Mammary epithelial cell (primary cell): ENCODE measurements at places on chromosomes 6 and 20.

DNA sequence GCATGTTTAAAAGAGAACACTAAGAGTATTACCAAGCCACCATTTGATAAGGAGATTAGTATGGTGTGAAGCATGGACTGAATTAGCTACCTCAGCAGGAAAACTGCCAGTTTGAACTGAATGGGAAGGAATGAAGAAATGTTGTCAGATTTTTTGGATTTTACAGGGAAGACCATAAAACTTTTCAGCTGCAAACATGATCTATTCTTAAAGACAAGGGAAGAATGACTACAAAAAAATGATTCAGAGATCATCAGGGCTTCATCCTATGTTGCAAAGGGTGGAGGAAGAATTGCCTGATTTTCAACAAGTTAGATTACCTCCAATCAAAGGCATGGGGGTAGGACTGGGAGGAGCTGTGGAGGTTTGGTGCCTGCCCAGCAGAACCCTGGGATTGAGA lies 49.3 kb upstream of the MTRF1L start:
- DNase-seq, result no peak

- DNase-seq, result peak; percentile 79
Measured at GRCh38 chr20:4064144-4064909, 49.0 kb upstream of the RNF24 start.

DNA sequence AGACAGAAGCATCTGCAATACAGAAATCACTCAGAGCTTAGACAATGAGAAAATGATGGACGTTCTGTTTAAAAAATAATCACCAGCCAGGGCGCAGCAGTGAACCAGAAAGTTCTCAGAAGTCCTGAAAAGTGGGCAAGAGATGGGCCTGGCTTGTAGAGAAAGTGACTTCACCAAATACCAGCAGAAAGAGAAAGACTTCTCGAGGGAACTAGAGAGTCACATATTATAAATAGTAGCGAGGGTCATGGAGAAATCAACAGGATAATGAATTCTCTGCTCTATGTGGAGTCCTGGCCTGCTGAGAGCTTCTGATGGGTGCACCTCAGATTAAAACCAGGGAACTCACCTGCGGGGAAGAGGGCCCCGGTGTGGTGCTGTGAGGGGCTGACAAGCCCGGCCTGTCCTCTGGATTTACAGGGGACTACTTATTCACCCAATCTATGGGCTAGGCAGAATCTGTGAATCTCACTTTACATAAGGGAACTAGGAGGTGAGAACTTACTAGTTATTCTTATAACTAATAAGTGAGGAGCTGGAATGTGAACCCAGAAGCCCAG lies 5.6 kb upstream of the RAMACL start:
- DNase-seq, result no peak

DNA sequence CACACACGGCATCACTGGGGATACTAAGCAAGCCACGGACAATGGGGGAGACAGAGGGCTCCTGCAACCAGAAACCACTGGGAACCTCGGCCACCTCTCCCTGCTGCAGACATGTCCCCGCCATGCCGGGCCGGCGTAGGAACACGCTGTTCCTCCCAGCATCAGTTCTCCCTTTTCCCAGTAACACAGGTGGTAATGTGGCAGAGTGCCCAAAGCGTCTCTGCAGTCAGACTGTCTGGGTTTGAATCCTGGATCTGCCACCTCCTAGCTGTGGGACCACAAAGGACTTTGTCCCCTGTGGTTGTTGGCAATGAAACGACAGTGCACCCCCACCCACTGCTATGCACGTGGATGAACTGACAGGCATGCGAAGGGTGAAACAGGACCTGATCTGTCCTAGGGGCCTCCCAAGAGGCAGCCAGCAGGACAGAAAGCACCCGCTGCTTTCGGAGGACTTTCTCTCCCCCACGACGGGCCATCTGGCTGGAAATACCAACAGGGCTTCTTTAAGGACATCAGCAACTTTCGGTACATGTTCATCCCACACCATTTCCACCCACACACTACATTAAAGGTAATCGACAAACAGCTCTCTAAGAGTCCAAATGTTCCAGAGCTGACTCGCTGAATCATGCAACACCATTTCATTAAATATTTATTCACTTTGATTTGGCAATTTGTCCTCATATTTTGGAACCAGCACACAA lies 74.1 kb downstream of the SULF2 start:
- no peak for DNase-seq

DNA sequence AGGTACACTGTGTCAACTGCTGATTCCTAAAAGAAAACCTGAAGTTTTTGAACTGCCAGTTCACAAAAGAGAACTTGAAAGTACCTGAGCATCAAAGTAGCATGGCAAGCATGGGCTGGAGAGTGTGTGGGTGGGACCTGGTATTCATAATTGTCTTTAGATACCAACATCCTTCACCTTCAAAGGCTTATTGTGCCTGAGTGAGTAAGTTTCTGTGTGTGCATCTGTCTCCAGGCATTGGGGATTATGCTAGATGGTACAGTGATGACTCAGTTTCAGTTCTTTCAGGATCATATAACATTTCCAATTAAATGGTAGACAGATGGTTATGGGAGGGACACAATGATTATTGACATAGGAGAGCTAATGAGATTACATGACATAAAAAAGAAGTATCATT lies 238.5 kb downstream of the ZFAND3 start:
- peak; percentile 96 for DNase-seq

- no peak for DNase-seq
Measured at GRCh38 chr6:6656287-6656686, 67.8 kb downstream of the LY86 start.

DNA sequence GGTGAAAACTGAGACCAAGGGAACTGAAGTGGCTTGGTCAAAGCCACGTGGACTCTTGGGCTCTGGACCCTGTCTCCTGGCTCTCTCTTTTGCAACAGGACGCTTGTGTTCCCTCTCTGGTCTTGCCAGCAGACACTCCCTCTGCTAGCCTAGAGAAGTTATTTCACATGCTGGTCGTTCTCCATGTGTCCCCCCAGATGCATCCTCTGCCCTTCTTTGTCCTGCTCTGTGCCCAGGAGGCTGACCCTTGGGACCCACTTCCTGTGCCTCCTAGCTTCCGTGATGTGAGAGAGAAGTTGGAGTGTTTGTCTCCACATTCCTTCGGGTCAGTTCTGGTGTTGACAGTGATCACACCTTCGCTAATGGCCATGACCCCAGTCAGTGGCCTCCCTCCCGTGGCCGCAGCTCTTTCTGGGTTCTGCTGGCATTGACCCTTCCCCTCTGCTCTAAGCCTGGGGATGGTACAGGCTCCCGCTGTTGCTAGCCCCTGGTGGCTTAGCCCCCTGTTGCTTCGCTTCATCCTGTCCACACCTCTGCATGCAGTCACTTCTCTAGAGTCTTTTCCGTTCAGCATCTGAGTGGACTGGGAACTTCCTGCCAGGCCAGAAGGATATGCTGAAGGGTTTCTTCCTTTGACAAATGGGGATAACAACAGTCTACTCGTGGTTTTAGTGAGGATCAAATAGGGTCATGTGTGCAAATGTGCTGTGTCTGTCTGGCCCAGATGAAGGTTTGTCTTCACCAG lies 70.1 kb upstream of the BMP2 start:
- no peak for DNase-seq

DNA sequence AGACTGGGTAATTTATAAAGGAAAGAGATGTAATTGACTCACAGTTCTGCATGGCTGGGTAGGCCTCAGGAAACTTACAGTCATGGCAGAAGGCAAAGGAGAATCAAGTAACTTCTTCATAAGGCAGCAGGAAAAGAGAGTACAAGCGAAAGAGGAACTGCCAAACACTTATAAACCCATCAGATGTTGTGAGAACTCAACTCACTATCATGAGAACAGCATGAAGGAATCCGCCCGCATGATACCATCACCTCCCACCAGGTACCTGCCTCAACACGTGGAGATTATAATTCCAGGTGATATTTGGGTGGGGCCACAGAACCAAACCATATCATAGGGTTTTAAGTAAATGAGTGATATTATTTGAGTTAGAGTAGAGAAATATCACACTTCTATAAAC lies 189.3 kb downstream of the TSHZ2 start:
- DNase-seq, result peak; percentile 71

DNA sequence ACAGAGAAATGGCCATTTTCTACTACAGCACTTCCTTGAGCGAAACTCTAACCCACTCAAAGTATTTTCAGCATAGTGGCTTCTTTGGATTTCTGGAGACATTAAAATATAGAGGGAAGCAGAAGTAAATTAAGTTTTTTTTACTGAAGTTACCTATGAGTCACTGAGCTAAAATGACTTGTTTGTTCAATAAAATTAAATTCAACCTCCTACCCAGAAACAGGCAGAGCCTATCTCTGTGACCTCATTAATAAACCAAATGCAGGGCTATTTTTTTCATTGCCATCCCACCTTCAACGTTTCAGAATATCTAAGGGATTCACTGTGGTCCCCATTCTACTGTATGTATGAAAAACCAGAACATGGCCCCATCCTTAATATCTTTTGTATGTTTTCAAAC lies 133.0 kb downstream of the MTFR2 start:
- no peak for DNase-seq

GRCh38 chr6:84842525-84843166 lies 78.2 kb upstream of the TBX18 start:
- no peak for DNase-seq

DNA sequence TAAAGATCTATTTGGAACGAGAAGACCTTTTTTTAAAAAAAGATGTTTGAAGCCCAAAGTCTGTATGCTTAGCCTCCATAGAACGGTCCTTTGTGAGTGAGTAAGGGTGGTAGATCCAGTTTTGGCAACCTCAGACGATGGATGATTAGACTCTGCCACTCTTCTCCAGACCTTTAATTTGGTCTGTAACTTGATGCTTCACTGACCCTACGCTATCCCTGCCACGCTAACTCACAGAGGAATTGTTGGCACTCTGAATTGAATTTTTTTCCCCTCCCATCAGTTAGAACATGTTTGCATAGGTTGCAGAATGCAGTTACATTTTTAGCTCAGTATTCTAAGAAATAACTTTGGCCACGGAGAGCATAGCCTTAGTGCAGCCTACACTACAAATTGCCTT lies 15.8 kb upstream of the DEK start:
- DNase-seq, result peak; percentile 4

DNA sequence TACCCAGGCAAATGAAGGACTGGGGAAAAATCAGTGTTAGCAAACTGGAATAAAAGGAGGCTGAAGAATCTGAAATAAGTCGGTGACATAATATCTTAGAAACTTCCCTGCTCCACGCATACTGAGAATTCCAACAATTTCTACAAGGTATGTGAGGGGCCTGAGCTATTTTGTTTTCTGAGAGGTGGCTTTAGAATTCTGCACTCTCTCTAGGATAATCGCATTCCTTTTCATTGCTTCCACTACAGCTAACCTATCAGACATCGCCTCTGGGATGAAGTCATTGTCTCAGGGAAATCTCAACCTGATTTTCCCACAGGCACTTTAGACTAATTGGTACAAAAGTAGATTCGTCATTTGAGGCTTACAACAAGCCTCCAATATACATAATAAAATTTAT lies 740.8 kb downstream of the PHF3 start:
- DNase-seq, result no peak

DNA sequence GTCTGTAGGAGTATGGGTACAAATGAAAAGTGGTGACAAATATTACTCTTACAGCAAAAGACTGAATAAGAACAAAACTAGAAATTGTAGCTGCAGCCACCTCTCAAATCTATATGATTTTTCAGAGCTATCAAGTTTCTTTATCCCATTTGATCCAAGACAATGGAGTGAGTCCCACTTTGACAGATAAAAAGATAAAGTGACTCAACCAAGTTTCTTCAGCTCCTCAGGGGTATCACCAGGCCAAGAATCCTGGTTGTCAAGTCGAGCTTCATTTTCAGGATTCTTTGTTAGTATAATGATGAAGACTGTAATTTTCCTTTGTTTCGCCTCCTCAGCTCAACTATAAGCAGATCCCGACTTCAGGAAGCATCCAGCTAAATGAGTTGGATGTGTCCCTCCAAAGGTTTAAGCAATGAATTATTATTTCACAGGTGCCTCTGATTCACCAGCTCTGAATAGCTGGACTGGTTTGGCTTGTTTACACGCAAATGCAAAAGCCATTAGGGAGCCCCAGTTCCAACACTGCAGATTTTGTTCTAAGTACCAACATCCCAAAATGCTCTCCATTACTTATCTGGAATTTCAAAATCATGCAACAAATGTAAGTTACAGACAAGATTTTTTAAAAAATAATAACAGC lies 238.9 kb downstream of the MAFB start:
- DNase-seq, result no peak

DNA sequence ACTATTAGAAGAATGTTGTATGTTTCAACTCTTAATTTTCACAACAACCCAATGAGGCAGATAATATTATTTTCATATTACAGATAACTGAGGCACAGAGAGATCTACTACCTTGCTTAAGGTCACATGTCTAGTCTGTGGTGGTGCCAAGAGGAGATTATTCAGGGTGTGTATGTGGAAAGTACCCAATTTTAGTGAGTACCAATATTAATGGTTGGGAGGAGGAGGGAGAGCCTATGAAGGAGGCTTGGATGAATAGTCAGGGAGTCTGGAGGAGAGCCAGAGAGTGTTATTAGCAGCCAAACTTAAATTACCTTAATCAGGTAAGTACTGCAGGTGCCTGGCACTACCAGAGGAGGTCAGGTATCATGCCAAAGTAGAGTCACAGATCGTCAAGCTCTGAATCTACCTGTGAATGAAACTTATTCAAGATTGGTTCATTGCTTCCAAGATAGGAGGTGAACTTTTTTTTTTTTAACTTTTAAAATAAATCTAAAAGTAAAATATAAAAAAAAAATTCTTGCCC lies 10.9 kb upstream of the CALHM6 start:
- DNase-seq, result peak; percentile 60

GRCh38 chr20:4711511-4711910 lies 10.2 kb upstream of the PRND start:
- DNase-seq, result no peak

DNA sequence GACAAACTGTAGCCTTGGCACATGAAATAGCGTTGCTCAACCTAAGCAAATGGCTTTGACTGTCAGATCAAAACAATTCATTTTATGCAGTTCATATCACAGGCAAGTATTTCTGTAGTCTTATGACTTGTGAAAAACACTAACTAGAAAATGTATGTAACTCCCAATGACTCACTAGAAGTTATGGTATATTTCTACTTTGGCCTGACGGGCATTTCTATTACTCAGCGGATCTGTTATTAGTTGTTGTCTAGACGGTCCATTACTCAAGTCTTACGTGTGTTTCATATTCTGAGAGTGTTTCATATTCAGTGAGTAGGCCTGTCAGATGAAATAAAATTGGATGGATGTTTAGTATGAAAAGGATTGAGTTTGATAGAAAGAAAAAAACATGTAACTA lies 880.9 kb downstream of the PRIM2 start:
- DNase-seq, result peak; percentile 60

GRCh38 chr6:32192608-32193039 lies at the start of gene GPSM3:
TSS of gene GPSM3 (minus strand) at chr6:32192643. CDS start at chr6:32192513, 130 bp downstream.
- no peak for DNase-seq

GRCh38 chr6:3518356-3519190 lies 61.7 kb upstream of the SLC22A23 start:
- DNase-seq, result peak; percentile 94

GRCh38 chr6:111865049-111865585 lies 8.1 kb downstream of the FYN start:
- no peak for DNase-seq

DNA sequence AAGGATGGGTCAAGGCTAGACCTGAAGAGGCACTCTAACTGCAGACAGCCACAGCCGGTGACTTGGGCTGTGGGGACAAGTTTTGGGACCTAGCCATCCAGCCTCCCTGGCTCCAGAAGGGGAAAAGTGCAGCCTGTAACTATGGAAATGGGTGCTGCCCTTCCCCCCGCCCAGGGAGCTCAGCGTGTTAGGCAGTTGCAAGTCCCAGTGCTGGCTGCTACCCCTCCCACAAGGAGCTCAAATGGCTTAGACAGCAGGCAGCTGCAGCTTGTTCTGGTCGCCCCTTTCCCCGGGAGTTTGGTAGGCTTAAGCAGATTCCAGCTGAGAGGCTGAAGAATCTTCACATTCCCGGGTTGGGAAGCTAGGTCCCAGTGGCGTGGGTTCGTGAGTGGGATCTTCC lies 162.6 kb downstream of the FAM83B start:
- no peak for DNase-seq
